ENCODE measurements at places on chromosomes 5 and 9.

DNA sequence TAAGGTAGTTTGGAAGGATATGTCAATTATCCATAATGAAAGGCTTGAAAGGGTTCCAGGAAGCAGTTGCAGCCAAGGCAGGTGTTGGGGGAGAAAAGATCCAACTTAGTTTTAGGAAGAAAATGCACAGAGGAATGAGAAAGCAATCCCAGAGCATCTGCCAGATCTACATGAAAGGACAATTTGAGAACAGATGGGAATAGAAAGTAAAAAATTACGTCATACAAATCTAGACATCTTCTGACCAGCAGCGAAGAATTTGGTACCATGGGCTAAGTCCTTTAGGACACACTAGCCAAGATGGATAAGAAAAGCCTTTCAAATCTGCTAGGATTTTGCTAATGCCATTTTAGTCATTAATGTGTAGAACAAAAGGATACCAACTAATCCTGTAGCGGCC lies 244.1 kb upstream of the PRR16 start:
- no peak for DNase-seq

GRCh38 chr5:72231991-72232703 lies 87.9 kb downstream of the MRPS27 start:
- DNase-seq = no peak

DNA sequence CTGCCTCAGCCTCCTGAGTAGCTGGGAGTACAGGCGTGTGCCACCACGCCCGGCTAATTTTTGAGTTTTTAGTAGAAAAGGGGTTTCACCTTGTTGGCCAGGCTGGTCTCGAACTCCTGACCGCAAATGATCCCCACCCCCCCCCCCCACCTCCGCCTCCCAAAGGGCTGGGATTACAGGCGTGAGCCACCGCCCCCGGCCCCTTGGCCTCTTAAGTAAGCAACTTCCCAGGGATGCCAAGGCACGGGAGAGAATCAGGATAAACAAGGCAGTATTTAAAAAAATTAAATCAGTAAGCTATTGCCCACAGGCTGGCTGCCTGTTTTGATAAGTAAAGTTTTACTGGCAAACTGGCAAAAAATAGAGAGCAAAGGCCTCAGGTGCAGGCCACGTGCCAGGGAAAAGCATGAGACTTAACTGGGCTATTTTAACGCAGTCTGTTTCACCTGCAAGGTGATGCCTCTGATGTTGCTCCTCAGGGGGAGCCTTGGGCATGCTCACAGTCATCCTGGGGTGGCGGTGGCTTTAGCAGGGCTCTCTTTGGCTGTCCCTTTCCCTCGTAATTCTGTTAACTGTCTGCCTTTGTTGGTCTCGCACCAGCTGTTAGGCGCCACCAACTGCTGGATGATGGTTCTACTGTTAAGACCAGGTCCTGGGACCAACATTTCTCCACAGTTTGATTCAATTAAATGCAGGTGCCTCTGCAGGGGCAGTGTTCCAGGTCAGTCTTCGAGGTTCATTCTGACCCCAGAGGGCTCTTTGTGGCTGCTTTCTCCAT lies 19.4 kb upstream of the RNF130 start:
- peak; percentile 7 for DNase-seq

DNA sequence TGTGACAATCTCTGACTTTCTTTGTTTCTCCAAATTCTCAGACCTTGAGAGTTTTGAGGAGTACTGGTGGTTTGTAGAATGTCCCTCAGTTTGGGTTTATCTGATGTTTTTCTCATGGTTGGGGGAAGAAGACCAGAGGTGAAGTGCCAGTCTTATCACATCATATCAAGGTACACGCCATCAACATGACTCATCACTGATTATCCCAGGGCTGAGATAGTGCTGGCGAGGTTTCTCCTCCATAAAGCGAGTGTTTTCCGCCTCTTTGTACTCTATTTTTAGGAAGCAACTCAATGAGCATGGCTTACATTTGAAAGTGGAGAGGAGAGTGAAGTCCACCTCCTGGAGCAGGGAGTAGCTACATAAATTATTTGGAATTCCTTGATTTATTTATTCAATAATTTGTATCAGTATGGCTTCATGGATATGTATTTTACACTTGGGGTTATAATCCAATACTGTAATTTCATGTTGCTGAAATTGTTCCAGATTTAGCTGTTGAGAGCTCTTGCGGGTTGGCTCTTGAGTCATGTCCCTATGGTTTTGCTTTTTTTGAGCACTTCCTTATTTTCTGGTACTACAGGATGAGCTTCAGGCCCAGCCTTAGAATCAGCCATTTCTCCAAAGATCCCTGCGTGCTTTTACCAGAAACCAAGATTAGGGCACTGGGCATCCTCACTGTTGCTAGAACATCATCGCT lies 23.9 kb downstream of the DCANP1 start:
- DNase-seq = no peak

- peak; percentile 84 for DNase-seq
Measured at GRCh38 chr9:136239135-136239982, 6.3 kb downstream of the QSOX2 start.

- DNase-seq = no peak
Measured at GRCh38 chr9:99253772-99254431, 31.8 kb downstream of the SEC61B start.

DNA sequence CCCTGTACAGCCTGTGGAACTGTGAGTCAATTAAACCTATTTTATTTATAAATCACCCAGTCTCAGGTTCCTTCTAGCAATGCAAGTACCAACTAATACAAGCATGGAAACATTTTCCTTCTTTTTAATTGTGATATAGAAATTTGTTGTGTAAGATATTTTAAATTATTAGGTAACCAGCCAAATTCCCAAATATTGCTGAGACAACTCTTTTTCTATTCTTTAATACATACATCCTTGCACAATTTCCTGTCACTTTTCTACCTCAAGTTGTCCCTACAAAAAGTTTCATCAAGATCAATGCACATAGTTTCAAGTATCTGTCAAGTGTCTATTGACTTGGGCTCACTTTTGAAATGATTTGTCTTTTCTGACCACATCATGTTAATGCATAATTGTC lies 488.6 kb downstream of the ACTL7B start:
- DNase-seq = no peak

GRCh38 chr5:107542831-107543231 lies 127.9 kb downstream of the EFNA5 start:
- DNase-seq = peak; percentile 16

- DNase-seq = no peak
Measured at GRCh38 chr5:149823375-149823774, 93.3 kb downstream of the PPARGC1B start.

DNA sequence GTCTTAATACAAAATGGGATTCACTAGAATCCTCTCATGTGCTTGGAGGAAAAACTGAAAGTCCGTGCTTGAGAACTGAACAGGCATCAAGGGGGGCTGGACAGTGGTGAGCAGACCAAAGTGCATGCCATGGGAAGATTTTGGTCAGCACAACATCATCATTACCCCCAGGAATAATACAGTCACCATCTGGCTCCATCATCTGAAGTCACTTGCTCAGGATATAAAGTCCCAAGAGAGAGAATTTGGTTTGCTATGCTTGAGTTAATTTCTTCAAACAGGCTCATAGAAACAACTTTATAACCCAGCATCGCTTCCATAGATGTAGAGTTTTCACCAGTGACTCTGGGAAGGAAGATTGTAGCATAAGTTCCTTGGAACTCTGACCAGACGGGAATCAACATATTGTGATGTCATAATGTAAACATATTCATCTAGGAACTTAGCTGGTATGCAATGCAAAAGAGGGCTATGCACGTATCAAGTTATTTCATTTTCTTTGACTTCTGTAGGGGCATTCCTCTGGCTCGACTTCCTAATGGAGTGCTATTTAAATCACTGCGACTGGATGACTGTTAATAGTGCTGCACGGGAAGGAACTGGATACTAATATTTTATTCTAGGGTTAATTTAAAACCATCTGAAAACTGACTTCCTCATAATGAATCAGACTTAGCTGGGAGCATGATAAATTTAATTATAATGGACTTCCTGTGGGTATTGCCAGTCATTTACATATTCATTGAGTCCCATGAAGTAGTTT lies 145.2 kb downstream of the MTRR start:
- no peak for DNase-seq

DNA sequence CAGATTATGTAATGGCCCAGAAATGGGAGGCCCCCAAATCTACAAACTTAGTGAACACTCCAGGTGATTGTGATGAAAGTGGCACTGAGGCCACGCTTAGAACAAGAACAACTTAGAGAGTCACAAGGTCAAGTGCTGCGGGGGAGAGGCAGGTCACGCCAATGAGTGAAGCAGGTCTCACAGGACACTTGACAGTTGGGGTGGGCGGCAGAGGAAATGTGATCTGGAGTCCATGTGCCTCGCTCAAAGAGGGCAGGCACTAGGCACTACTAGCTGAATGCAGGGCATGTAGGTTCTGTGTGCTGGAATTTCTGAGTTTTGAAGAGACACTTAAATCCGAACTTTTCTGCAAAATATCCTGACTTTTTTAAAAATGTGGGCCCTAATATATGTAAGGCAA lies 193.2 kb upstream of the RORB start:
- DNase-seq = no peak

- no peak for DNase-seq
Measured at GRCh38 chr9:114016101-114016500, 62.0 kb downstream of the AMBP start.

GRCh38 chr5:150106674-150107426 lies 20.5 kb upstream of the CSF1R start:
- DNase-seq = peak; percentile 35

DNA sequence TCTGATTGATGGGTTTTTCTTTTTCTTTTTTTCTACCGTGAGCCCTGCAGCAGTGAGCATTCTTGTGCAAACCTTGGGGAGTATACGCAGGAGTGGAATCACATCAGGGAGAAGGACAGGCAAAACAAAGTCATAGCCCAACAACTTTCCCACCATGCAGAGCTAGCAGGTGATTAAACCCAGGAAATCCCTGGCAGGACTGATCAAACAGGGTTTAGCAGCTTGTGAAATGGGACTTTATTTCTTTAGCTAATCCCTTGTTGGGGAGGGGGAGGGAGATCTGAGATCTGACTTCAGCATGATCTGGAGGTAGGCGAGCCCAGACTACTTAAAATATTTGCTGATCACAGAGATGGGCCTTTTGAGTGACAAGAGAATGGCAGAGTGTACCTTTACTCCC lies 162.0 kb upstream of the GLRA1 start:
- DNase-seq = no peak
